ENCODE measurements at places on chromosomes 3 and 15.
A peak's percentile ranks its signal among the peaks of the same experiment; 100 is the strongest.

DNA sequence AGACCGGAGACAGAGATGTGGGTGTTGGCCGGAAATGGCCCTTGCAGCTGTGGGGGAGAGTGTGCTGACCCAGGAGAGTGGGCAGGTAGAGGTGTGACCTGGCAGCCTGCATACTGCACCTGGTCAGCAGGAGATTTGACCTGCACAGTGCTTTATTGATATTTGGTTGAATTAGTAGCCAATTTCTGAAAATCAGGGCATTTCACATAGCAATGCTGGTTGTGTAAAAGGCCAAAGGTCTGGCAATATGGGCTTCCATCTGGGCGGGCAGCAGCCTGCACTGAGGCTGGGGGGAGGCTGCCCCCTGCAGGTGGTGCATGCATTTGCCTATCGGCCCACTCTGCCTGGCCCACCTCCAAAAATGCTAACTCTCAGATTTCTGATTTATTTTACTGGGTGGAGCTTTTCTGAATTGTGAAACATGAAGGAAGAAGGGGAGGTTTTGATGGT is 9.4 kb upstream of the MGLL start:
- no peak for DNase-seq

DNA sequence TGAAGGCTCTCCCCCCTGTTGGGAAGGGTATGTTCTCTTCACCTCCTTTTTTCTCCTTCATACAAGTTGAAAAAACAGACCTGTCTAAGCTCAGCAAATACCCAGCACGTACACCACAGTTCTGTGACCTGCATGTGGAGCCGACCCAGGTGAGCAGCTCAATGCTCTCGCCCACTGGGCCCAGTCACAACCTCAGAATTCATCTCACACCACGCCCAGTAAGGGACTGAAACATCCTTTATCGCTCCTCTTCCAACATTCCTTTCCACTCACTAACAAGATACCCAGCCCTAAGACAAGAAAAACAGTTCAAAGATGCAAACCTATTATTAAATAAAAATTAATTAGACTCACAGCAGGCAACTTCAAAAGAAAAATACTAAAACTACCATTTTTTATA is 68.9 kb downstream of the FOXP1 start:
- peak; percentile 79 for DNase-seq

- DNase-seq: peak; percentile 93
Measured at GRCh38 chr3:194871143-194871863, 185.6 kb downstream of the FAM43A start.

DNA sequence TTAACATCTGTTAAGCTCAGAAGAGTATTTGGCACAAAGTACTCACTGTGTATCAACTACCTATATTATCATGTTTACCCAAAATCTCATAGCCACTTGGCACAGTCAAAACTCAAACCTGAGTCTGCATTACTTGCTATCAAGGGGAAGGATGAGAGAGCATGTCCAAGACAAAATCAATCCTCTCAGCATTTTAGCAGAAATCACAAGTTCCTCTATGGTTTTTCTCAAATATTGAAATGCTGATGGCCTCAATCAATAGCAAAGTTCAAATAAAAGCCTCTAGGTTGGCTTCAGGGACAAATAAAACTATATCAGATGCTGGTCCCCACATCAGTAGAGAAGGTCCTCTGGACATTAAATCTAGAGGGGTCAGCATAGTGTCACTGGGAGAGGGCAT is 14.3 kb downstream of the TBC1D2B start:
- no peak for DNase-seq

- peak; percentile 15 for DNase-seq
Measured at GRCh38 chr3:189720736-189721417, 89.7 kb downstream of the TP63 start.

GRCh38 chr3:30826531-30826942 is 67.9 kb downstream of the GADL1 start:
- no peak for DNase-seq

- no peak for DNase-seq
Measured at GRCh38 chr15:78907577-78907976, 34.9 kb downstream of the MORF4L1 start.

- no peak for DNase-seq
Measured at GRCh38 chr15:101194546-101195125, 57.2 kb downstream of the CHSY1 start.

DNA sequence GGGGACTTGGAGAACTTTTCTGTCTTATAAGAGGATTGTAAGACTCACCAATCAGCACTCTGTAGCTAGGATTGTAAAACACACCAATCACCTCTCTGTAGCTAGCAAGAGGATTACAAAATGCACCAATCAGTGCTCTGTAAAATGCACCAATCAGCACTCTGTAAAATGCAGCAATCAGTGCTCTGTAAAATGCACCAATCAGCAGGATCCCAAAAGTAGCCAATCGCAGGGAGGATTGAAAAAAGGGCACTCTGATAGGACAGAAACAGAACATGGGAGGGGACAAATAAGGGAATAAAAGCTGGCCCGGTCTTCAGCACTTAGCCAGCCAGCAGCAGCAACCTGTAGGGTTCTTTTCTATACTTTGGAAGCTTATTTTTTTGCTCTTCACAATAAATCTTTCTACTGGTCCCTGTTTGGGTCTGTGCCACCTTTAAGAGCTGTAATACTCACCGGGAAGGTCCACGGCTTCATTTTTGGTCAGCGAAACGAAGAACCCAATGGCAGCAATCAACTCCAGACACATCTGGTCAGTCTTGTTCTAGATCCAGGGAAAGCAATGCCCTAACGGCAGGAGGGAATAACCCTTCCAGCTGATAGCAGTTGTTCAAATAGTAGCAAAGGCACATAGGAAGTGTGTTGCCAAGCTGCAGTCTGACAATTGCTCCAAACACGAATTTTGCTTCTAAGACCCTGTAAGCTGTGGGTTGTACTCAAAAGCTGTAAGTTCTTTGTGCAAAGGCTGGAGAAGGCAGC is 135.6 kb downstream of the TJP1 start:
- no peak for DNase-seq

DNA sequence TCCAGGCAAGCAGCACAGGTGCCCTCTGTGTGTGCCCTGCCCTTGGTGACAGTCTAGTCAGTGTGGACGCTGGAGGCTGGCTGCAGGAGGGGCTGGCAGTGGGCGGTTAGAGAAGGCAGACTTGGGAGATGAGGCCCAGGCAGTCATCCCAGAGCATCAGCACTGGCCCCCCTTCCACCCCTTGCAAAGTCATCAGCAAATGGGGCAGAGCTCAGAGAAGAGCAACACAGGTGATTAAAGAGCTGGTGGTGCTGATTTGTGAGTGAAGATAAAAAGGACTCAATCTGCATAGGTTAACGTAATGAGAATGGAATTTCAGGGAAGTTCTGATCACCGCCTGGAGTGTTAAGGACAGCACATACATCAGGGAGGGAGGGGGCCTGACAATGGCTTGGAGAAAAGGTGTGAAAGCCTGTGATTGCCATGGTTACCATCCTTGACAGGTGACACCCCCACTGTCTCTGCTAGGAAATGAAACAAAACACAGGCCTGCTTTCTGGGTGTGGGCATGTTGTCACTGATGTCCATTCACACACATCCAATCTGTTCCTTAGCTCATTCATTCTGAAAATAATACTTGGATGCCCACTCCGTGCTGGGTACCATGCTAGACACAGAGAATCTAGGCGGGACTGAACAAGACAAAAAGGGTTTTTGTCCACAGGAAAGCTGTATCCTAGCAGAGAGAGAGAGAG is 269.6 kb upstream of the ST8SIA2 start:
- no peak for DNase-seq

GRCh38 chr15:47516558-47516957 is 200.7 kb upstream of the SEMA6D start:
- DNase-seq: peak; percentile 68

- DNase-seq: peak; percentile 57
Measured at GRCh38 chr15:64938192-64938591, 26.5 kb downstream of the ANKDD1A start.

DNA sequence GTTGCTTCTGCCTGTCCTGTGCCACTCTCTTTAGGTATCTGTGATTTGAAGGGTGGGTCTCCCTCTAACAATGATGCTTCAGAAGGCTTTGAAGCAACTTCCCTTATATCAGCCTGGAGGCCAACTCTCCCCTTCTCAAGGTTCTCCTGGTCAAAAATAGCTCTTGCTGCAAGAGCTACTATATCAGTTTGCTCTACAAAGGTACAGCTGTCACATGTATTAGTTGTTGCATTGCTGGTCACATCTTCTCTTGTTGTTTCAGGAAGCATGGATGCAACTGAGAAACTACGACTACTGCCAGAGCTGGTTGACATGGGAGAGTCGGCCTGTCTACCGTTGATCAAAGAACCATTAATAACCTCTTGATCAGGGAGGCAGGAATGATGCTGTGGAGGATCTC is 38.3 kb downstream of the USF3 start:
- no peak for DNase-seq

DNA sequence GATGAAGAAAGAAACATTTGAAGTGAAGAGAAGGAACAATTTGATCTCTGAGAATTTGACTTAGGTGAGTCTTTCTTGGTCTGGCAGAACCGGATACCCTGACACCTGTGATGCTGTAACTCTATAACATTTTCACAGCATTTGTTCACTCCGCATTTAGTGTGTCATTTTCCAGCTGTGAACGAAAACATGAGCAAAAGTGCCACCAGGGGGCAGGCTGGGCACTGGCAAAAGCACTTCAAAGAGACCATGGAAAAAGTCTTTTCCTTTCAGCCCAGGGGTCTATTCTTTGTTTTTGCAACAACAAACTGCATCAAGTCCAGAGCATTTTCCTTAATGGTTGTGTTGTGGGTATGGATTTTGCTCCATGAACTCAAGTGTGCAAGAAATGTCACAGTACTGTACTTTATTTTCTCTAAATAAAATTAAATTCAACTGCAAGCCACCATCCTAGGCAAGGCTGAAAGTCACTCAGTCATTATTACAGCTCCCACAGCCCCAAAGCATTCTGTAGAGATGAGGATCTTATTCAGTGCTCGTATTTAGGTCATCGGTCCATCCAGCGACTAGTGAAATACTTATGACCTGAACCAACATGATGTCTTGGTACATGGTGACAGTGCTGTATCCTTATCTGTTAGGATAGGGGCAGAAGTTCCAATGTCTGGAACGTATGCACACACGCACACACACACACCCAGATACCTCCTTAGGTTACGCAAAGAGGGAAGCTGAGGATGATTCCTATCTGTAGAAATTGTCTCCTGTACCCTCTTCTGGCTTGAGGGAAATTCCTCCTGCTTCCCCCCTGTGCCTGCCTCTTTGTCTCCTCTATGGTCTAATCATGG is 125.5 kb downstream of the GADL1 start:
- DNase-seq: peak; percentile 71

DNA sequence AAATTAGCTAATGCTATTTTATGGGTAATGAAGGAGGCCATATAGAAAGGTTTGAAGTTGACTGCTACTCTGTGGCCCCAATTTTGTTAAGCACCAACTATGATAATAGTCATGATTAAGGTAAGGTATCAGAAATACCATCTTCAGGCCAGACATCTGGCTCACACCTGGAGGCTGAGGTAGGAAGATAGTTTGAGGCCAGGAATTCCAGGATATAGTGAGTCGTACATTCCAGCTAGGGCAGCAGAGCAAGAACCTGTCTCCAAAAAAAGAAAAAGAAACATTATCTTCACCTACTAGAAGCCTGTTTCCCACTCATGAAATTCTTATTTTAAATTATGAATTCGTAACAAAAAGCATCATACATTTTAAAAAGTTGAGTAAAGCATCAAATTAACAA is 64.4 kb downstream of the LRRC28 start:
- DNase-seq: peak; percentile 34

- no peak for DNase-seq
Measured at GRCh38 chr3:138768125-138768524, 66.6 kb downstream of the PIK3CB start.

- DNase-seq: no peak
Measured at GRCh38 chr15:68888419-68888818, 41.9 kb upstream of the SPESP1 start.

GRCh38 chr15:49279521-49280456 is 109.7 kb downstream of the GALK2 start:
- peak; percentile 3 for DNase-seq

DNA sequence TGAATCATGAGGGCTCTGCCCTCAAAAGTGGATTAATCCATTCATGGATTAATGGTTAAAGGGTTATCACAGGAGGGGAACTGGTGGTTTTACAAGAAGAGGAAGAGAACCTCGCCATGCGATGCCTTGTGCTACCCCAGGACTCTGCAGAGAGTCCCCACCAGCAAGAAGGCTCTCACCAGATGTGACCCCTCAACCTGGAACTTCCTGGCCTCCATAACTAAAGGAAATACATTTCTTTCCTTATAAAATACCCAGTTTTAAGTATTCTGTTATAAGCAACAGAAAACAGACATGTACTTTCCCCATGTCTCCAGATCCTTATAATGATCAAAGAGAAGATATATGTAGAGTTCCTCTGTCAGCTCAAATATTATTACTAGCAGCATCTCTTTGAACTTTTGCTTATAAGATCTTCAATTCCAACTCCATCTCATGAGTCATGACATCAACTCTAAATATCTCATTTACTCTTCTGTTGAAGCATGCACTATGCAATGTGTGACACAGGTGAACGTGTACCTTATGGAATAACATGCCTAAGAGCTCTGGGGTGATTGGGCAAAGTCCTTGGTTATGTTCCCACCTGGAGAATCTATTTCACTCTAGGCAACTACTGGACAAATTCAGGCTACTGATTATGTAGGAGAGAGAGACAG is 37.5 kb upstream of the ZBTB38 start:
- DNase-seq: peak; percentile 42

GRCh38 chr3:141426404-141427034 is 58.2 kb downstream of the ZBTB38 start:
- peak; percentile 41 for DNase-seq

GRCh38 chr15:58066042-58066867 is 744 bp upstream of the ALDH1A2 start:
- peak; percentile 60 for DNase-seq

DNA sequence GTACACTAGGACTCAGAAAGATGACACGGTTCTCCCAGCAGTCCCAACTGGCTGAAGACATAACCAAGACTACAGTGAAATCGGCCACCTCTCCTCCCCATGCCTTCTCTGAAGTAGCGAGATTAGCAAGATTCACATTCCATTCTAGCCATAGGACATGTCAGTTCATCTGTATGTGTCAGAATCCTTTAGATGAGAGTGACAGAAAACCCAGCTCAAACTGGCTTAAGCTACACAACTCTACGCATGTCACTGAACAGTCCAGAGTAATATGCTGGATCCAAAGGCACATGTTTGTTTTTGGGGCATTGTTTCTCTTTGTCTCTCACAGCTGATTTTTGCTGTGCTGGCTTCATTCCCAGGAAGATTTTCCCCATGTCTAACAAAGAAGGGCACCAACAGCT is 75.8 kb downstream of the RARB start:
- no peak for DNase-seq

GRCh38 chr3:187810021-187810446 is 64.8 kb upstream of the BCL6 start:
- peak; percentile 57 for DNase-seq

DNA sequence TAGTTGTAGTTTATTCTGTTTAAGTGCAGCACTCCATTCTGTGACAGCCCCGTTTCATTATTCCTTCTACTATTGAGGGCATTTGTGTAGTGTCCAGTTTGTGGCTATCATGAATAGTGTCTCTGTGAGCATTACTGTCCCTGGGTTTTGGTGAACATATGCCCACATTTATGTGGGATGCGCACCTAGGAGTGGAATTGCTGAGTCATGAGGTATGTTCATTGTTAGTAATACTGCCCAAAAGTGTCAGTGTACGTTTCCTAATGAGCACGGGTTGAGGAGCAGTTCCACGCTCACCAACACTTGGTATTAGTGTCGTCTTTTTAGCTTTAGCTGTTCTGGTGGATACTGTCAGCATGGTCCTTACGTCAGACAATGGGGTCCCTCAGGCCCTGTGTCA is 131.8 kb downstream of the SLCO3A1 start:
- DNase-seq: no peak

All from epithelial cell of esophagus (primary cell).